ENCODE measurements at places on chromosomes 4 and X.

DNA sequence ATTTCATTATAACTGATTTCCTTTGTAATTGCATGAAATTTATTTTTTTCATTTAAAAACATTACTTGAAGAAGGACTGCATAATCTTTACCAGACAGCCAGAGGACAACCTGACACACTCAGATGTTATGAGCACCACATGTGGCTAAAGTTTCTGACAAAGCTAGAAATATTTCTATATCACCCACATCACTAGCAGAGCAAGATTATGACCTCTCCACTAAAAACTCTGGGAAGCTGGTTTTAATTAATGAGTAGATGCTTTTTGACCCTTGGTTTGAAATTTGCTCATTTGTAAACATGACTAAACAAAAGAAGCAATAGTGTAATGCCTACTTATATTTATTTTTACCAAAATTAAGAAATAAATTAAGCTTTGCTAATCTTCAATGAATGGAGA is 661.5 kb upstream of the EPHA5 start:
- DNase-seq = no peak

DNA sequence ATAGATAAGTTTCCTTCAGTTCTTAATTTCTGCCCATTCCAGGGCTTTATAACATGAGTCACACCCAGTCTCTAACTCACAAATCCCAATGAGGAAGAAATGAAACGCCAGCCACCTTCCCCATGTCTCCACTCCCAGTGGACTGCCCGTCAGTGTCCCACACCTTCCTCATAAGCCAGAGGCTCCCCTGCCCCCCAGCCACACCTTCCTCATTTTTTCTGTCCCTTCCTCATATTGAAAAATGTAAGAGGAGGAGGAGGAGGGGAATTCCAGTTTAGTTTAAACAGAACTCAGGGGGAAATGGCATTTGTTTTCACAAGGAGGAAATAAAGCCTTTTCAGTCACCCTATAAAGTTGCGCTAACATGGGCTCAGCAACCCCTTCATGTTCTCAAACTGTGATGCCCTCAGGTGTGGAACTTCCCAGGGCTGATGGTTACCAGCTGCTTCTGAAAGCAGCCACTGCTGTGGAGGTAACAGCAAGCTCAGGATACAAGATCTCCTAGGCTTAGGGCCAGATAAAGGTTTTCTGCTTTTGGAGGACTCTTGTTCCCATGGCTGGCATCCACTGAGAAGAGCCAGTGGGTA is 97.8 kb downstream of the PARM1 start:
- no peak for DNase-seq

GRCh38 chrX:1425381-1425780 is 27.3 kb downstream of the ASMTL start:
- DNase-seq = no peak

DNA sequence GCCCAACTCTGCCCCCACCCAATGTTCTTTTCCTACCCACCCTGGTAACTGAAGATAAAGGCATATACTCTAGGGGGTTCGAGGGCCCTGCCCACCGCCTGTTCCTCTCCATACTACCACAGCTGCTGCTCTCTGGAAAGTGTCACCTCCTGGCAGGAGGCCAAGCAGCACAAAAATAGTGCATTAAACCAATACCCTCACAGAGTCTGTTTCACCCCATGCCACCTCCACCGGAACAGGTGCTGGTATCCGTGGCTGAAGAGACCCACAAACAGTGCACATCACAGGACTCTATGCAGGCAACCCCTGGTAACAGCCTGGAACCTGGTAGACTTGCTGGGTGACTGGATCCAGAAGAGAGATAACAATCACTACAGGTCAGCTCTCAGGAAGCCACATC is 85.1 kb upstream of the CTSO start:
- no peak for DNase-seq

DNA sequence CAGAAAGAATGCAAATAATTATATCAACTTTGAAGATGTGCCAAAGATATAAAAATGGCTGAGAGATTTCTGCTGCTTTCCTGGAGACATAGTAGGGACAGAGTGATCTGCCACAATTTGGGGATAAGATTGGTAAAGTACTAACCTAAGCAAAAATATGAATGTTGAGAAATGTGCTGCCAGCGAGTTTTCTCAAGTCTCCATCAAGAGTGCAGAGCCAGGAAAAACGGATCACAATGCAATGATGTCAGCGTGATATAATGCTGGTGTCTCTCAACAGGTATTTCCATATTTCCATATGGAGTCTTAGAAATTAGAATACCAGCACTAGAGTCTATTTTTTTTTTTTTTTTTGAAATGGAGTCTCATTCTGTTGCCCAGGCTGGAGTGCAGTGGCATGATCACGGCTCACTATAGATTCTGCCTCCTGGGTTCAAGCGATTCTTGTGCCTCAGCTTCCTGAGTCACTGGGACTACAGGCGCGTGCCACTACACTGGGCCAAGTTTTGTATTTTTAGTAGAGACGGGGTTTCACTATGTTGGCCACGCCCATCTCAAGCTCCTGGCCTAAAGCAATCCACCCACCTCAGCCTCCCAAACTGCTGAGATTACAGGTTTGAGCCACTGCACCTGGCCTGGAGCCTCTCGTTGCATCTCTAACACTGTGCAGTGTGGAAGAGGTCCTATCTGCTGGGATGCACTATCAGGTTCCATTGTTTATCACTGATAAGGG is 893.5 kb downstream of the TRIML1 start:
- no peak for DNase-seq
